Stimulated activated CD8-positive, alpha-beta memory T cell treated with anti-CD3 and anti-CD28 coated beads, Interleukin-15, amount 100 ng/mL, for 24 hours (primary cell): ENCODE measurements at places on chromosomes 5 and 9.

GRCh38 chr5:181232593-181232992 lies 9.5 kb downstream of the TRIM41 start:
- no peak for DNase-seq

- DNase-seq, result no peak
Observed at GRCh38 chr5:148177207-148177606, 8.9 kb downstream of the SPINK14 start.

DNA sequence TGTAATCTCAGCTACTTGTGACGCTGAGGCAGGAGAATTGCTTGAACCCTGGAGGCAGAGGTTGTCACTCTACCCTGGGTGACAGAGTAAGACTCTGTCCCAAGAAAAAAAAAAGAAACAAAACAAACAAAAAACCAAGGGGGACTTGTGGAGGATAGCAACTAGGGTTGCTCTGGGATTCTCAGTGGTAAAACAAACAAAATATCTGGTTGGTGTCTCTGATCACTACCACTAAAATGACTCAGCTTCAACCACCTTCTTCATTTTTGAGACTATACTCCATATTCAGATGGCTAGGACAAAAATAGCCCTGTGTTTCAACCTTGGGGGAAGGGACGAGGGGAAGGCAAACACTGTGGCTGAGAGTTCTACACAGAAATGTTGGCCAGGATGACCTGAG lies 110.3 kb downstream of the ARRDC3 start:
- no peak for DNase-seq

DNA sequence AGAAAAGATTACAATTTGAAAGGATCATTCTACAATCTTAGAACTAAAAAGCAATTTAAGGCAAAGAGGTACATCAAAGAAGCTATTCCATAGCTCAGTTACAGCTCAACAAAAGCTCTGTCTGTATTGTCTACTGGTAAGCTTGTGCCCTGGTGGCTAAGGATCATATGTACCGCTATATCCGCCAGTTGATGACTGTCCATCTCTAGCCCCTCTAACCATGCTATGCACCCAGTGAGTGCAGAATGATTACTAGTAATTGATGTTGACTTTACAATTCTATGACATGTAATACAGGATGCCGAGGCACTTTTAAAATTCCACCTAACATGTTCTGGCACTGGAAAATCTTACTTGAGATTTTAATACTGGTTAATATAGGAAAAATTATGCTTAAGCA lies 13.1 kb downstream of the LOX start:
- no peak for DNase-seq

DNA sequence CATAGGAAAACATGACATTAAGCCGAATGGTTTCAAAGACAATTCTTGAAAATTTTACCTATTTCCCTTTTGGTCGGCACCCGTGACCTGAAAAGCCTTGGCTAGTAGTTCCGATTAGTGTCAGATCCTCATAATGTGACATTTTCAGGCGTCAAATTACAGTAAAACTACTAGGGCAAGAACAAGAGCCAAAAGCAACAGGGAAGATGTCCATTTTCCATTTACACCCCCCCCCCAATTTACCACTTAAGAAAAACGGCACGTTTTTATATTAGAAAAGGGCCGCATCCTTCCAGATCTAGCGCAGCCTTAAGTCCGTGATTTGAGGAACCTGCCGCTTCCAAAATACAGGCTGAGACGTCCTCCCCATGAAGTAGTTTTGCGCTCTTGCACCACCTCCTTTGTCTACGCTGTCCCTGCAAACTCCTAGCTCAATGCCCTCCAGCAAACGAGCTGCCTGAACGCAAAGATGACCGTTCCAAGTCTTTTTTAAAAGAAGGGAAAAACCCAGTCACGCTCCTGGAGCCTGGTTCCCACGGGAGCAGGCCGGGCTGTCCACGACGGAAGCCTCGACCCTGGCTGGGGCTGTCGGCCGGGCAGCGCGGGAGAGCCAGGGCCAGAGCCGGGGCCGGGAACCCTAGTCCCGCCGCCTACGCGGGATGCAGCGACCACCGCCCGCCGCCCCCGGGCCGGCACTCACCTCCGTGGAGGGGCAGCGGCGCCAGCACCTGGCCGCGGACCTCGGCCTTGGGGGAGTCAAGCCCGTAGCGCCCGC lies 616 bp downstream of the RNF130 start:
- DNase-seq, result no peak

GRCh38 chr5:101608322-101608721 lies 687.8 kb downstream of the SLCO4C1 start:
- no peak for DNase-seq

DNA sequence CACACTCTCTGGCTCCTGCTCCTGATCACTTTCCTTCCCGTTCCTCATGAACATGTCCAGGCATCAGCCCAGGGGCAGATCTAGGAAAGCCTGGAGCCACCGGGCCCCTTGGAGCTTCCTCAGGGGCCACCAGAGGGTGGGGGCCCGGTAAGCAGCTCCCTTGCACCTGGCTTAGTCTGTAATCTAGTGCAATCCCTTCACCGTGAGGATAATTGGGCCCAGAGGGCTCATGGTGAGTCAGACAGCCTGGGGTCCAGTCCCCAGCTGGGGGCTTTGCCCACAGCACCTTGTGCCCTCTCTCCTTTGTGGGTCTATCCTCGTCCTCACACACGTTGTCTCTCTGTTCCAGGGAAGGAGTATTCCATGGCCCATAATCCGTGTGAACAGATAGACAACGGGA lies 10.4 kb upstream of the ALDH1B1 start:
- DNase-seq, result no peak

DNA sequence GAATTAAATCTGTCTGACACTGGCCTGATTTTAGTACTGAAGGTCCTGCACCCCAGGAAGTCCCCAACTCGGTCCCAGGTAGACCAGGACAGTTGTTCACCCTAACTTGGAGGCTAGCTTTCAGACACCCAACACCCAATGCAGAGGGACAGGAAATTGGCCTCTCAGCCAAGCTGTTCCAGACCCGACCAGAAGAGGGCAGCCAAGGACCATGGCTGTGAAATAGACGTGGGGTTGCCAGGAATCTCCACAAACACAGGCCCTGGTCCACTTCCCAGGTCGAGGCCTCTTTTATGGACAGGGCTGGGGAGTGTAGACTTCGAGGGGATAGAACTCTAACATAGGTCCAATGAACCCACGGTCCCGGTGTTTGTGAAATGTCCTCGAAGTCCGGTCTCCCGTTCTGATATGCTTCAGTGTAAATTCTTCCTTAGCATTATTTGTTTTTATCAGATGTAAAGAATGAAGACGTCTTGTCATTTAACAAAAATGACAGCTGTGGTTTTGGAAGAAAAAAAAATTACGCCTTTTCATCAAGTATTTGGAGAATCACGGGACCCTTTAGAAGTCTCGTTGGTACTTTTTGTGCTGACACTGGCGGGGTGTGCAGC lies 260.3 kb upstream of the ADAMTS16 start:
- no peak for DNase-seq

- no peak for DNase-seq
Observed at GRCh38 chr5:40960037-40960436, 50.7 kb downstream of the C7 start.

- DNase-seq, result no peak
Observed at GRCh38 chr5:156378159-156378558, 51.2 kb downstream of the SGCD start.

DNA sequence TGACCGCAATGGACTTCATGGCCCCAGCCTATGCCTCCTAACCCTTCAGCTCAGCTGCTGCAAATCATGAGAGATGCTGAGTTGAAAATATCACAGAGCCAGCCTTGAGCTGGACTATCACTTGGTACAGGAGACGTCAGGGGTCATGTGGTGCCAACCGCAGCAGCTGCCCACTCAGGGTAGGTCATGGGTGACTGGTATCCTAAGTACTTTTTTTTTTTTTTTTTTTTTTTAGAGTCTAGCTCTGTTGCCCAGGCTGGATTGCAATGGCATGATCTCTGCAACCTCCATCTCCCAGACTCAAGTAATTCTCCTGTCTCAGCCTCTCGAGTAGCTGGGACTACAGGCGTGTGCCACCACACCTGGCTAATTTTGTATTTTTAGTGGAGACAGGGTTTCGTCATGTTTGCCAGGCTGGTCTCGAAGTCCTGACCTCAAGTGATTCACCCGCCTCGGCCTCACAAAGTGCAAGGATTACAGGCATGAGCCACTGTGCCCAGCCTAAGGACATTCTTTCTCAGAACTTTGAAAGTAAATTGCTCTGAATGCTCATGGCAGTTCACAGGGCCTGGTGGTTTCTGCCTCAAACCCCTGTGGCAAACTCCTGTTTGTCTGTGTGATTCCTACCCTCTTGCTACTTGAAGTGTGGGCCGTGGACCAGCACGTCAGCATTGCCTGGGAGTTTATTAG lies 21.3 kb downstream of the WWC1 start:
- no peak for DNase-seq

GRCh38 chr5:91645347-91645746 lies 262.2 kb upstream of the ARRDC3 start:
- no peak for DNase-seq

GRCh38 chr5:63962279-63962678 lies at the start of gene HTR1A:
Gene HTR1A (minus strand): TSS chr5:63962445. CDS start chr5:63961719, 726 bp downstream.
- DNase-seq, result no peak

- no peak for DNase-seq
Observed at GRCh38 chr9:83972286-83972685, 7.7 kb downstream of the HNRNPK start.

GRCh38 chr9:14342736-14343135 lies 28.8 kb upstream of the NFIB start:
- DNase-seq, result no peak

GRCh38 chr9:121841771-121842611 lies 190.6 kb downstream of the DAB2IP start:
- no peak for DNase-seq

DNA sequence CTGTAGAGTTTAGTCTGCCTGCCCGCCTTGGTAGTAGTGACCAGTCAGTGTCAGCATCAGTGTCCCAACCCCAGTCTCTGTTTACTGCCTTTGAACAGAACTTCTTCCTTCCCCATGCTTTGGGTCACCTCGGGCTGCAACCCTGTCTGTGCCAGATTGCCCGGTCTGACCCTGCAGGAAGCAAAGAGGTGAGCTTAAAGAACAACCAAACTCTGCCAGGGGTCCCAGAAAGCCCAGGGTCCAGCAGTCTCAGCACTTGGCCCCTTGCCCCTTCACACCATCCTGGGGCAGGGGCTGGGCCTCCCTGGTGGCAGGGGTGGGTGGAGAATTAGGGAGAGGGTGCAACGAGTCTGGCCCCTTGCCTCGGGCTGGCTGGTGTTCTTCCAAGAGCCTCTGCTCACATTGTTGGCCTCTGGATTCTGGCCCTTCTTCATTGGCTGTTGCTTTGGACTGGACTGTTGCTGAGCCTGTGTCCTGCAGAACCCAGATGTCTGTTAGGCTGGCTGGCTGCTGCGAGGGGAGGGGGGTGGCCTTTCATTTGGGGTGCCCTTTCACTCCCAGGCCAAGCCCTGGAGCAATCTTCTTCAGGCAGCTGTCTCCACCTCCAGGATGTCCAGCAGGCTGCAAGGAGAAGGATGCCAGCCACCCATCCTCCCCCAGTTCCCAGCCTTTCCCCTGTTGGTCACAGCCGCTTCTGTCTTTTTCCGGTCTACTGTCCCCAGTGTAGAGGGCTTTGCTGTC lies 51.2 kb downstream of the SAR1B start:
- no peak for DNase-seq

DNA sequence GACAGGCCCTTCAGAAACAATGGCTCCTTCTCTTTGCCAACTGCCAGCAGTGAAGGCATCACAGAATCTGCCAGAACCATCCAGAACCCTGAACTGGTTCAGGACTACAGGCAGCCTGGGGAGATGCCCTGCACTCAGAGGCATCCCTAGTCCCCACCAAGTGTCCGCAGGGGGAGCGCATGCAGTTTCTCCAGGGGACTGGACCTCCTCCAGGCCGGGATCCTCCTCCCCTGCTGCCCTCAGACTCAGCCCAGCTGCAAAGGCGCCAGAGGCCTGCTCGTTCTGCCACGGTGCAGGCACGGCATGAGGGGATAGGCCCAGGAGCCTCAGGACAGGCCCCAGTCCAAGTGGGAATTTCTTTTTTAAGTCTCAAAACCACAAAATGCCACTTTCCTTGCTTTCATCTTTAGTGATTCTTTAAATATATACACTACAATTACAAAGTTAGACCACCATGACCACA lies 72.0 kb downstream of the SEMA4D start:
- DNase-seq, result no peak

DNA sequence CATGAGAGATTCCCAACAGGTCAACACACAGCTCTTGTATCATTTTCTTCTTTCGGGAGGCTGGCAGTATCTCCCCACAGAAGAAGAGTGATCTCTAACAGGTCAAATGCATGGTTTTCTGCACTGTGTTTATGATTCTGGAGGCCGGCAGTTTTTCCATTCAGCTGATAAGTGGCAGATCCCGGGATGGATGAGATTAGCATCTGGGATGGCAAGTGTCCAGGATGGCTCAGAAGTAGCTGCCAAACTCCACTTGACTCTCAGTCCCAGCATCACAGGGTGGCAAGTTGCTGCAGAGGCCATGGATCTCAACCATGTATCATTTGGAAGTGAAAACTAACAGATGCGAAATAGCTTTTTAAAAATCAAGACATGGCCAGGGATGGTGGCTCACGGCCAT lies 97.8 kb upstream of the SLC44A1 start:
- DNase-seq, result no peak

DNA sequence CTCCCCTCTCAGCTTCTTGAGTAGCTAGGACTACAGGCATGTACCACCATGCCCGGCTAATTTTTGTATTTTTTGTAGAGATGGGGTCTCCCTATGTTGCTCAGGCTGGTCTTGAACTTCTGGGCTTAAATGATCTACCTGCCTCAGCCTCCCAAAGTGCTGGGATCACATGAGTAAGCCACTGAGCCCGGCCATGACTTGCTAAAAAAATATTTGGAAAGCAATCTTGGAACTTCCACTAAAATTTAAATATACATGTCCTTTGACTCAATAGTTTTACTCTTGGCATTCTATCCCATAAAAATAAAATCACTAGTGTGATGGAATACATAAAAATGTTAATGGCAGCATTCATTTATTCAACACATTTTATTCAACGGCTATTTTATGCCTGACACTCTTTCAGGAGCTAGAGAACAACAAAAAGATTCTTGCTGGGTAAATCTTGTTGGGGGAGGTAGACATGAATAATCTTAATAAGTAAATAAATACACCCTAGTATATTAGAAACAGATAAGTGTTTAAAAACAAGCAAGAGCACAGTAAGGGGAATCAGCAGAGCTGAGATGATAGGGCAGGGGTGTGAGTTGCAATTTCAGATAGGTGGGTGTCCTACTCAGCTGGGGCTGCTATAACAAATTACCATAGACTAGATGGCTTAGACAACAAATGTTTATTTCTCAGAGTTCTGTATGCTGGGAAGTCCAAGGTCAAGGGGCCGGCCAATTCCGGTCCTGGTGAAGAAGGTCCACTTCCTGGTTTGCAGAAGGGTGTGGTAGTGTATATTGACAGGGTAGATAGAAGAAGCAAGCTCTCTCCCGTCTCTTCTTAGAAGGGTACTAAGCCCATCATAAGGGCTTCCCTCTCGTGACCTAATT lies 50.7 kb downstream of the KCNV2 start:
- DNase-seq, result no peak

- DNase-seq, result no peak
Observed at GRCh38 chr9:78525986-78526560, 229.1 kb downstream of the PSAT1 start.

- DNase-seq, result no peak
Observed at GRCh38 chr9:135310134-135310533, 169.4 kb upstream of the PPP1R26 start.
